Activated naive CD8-positive, alpha-beta T cell treated with anti-CD3 and anti-CD28 coated beads, Interleukin-2, amount 10 ng/mL, durations not matched to agents 7 days and 5 days (primary cell): ENCODE measurements at places on chromosomes 2 and 18.

GRCh38 chr2:222842491-222843174, 18.2 kb upstream of the ACSL3 start:
- H3K27ac ChIP-seq = no peak overlapping the region
- peaks cover 16% of the 10 kb centered on the region for H3K27me3 ChIP-seq
- H3K4me3 ChIP-seq = no peak overlapping the region
- no peaks in the 10 kb centered on the region for H3K36me3 ChIP-seq
- H3K4me1 ChIP-seq = peaks cover 17% of the 10 kb centered on the region

DNA sequence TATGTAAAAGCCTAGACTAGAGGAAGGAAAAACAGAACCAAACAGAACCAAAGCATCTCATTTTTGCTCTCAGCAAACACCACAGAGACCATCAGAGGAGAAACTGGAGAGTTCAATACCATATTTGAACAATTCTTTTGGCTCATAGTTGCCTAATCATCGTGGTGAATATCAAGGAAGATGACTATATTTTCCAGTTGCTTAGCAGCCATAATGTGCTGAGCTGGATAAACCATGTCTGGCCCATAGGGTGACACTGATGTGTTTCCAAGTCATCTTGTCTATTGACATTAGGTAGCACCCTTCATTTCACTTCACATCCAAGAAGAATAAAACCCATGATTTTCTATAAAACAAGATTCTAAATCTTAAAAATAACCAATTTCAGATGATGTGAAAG, 5.9 kb upstream of the XRCC5 start:
- H3K36me3 ChIP-seq = no peaks in the 10 kb centered on the region
- H3K4me1 ChIP-seq = peaks cover 4% of the 10 kb centered on the region
- no peak for DNase-seq
- no peaks in the 10 kb centered on the region for H3K27me3 ChIP-seq

- no peaks in the 10 kb centered on the region for H3K36me3 ChIP-seq
- H3K27me3 ChIP-seq = no peaks in the 10 kb centered on the region
- no peak for DNase-seq
- no peak overlapping the region for H3K27ac ChIP-seq
Measured at GRCh38 chr18:7645756-7646155, 78.6 kb downstream of the PTPRM start.

- peak overlapping the region; percentile 77 for H3K4me3 ChIP-seq
- peaks cover 37% of the 10 kb centered on the region for H3K4me1 ChIP-seq
Measured at GRCh38 chr2:181164699-181165098, 184.3 kb downstream of the UBE2E3 start.

DNA sequence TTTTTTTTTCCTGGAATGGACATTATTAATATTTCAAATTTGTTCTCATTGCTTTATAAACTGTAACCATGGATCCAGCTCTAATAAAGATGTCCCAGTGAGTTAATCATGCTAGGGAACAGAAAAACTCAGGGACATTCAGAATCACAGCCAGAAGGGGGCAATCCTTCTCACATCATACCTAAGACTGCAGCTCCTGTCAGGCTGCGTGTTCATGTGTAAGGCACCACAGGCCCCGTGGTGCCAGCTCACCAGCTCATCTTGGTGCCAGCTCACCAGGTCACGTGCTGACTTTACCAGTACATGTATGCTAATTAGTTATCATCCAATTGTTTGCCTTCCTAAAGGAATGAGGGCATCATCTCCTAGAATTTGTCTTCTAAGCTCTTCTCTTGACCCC, 84.7 kb upstream of the NEDD4L start:
- H3K27ac ChIP-seq = no peak overlapping the region
- H3K36me3 ChIP-seq = no peaks in the 10 kb centered on the region
- DNase-seq = no peak
- peaks cover 2% of the 10 kb centered on the region for H3K4me1 ChIP-seq
- H3K27me3 ChIP-seq = peaks cover 28% of the 10 kb centered on the region

- no peak overlapping the region for H3K27ac ChIP-seq
- H3K36me3 ChIP-seq = peaks cover 2% of the 10 kb centered on the region
- H3K4me1 ChIP-seq = no peaks in the 10 kb centered on the region
- DNase-seq = no peak
- no peak overlapping the region for H3K4me3 ChIP-seq
Measured at GRCh38 chr2:95231723-95232122, 24.4 kb downstream of the ZNF892 start.

- H3K36me3 ChIP-seq = peaks cover 23% of the 10 kb centered on the region
- H3K4me1 ChIP-seq = no peaks in the 10 kb centered on the region
- no peaks in the 10 kb centered on the region for H3K27me3 ChIP-seq
- no peak overlapping the region for H3K27ac ChIP-seq
Measured at GRCh38 chr18:79283131-79283810, 112.5 kb upstream of the NFATC1 start.

- no peak overlapping the region for H3K4me3 ChIP-seq
- no peaks in the 10 kb centered on the region for H3K36me3 ChIP-seq
- no peak overlapping the region for H3K27ac ChIP-seq
- H3K27me3 ChIP-seq = peaks cover 36% of the 10 kb centered on the region
- DNase-seq = no peak
- no peaks in the 10 kb centered on the region for H3K4me1 ChIP-seq
Measured at GRCh38 chr18:51446571-51447210, 249.2 kb upstream of the MEX3C start.

- H3K27ac ChIP-seq = no peak overlapping the region
- DNase-seq = no peak
- no peaks in the 10 kb centered on the region for H3K4me1 ChIP-seq
- no peak overlapping the region for H3K4me3 ChIP-seq
Measured at GRCh38 chr18:8036551-8036950, 469.4 kb downstream of the PTPRM start.

- H3K36me3 ChIP-seq = no peaks in the 10 kb centered on the region
- H3K27me3 ChIP-seq = no peaks in the 10 kb centered on the region
- no peak overlapping the region for H3K27ac ChIP-seq
- H3K4me3 ChIP-seq = no peak overlapping the region
Measured at GRCh38 chr18:6488956-6489355, 74.2 kb upstream of the L3MBTL4 start.

GRCh38 chr2:111160758-111161157, 40.0 kb downstream of the BCL2L11 start:
- H3K36me3 ChIP-seq = peaks cover 21% of the 10 kb centered on the region
- no peak overlapping the region for H3K27ac ChIP-seq
- DNase-seq = no peak
- no peak overlapping the region for H3K4me3 ChIP-seq
- H3K4me1 ChIP-seq = peaks cover 34% of the 10 kb centered on the region

GRCh38 chr2:70702711-70703395, 65.1 kb downstream of the ADD2 start:
- no peaks in the 10 kb centered on the region for H3K4me1 ChIP-seq
- H3K27me3 ChIP-seq = no peaks in the 10 kb centered on the region
- DNase-seq = no peak

DNA sequence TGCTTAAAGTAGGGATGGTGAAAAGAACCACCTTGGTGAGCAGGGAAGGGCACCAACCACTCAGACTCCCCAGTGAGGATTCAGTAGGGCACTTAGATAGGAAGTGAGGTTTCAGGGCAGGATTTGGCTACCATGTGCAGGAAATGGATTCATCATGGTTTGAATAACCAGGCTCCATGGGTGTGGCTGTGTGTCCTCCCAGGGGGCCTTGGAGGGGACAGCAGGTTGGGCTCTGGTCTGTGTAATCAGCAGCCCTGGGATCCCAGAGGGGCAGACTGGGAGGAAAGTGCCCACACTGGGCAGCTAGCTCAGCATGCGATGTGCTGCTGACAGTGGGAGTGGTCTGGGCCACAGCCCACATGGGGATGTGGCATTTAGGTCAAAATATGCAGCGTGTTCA, 224.6 kb downstream of the CELF4 start:
- H3K4me3 ChIP-seq = no peak overlapping the region
- DNase-seq = no peak
- H3K27me3 ChIP-seq = peaks cover 4% of the 10 kb centered on the region
- no peaks in the 10 kb centered on the region for H3K36me3 ChIP-seq

- no peaks in the 10 kb centered on the region for H3K36me3 ChIP-seq
- no peaks in the 10 kb centered on the region for H3K4me1 ChIP-seq
- no peak overlapping the region for H3K4me3 ChIP-seq
- H3K27ac ChIP-seq = no peak overlapping the region
Measured at GRCh38 chr2:4356541-4356940, 653.2 kb downstream of the DCDC2C start.

DNA sequence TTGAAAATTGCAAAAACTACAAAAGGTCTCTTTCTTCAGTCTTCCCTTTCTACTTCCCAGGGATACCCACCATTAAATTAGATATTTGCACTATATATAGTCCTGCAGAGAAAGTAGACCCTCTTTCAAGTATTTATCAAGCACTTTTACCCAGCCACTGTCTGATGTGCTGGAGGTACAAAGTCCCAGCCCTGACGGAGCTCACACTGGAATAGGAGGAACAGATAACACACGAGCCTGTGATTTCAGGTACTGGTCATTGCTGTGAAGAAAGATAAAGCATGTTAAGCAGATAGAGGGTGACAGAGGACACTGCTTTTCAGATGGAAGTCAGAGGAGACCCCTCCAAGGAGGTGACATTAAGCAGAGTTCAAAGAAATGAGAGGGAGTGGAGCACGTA, 19.6 kb downstream of the SEC11C start:
- no peak overlapping the region for H3K27ac ChIP-seq
- no peaks in the 10 kb centered on the region for H3K27me3 ChIP-seq
- H3K36me3 ChIP-seq = peaks cover 6% of the 10 kb centered on the region
- H3K4me1 ChIP-seq = no peaks in the 10 kb centered on the region
- H3K4me3 ChIP-seq = no peak overlapping the region
- DNase-seq = no peak

- no peaks in the 10 kb centered on the region for H3K36me3 ChIP-seq
Measured at GRCh38 chr18:70384181-70384790, 95.4 kb downstream of the SOCS6 start.

GRCh38 chr18:35095983-35096676, 54.9 kb downstream of the MAPRE2 start:
- DNase-seq = no peak
- H3K36me3 ChIP-seq = peaks cover 23% of the 10 kb centered on the region
- H3K4me1 ChIP-seq = peaks cover 9% of the 10 kb centered on the region
- H3K27ac ChIP-seq = peak overlapping the region; percentile 9

DNA sequence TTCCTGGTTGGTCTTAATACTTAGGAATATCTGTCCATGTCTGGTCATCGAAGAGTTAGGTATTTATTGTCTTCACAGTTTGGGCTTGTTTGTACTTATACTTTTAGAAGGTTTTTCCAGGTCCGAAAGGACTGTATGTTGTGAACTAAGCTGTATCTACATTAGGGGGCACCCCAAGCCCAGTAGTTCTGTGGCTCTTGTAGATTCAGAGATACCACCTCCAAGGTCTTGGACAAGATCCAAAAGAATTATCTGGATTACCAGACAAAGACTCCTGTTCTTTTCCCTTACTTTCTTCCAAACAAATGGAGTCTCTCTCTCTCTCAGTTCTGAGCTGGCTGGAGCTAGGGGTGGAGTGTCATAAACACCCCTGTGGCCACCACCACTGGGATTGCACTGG, 328.7 kb downstream of the ZNF804A start:
- H3K27me3 ChIP-seq = no peaks in the 10 kb centered on the region
- no peaks in the 10 kb centered on the region for H3K36me3 ChIP-seq
- no peak overlapping the region for H3K27ac ChIP-seq
- H3K4me3 ChIP-seq = no peak overlapping the region
- no peak for DNase-seq
- no peaks in the 10 kb centered on the region for H3K4me1 ChIP-seq

GRCh38 chr2:23824777-23825212, 102.1 kb downstream of the ATAD2B start:
- no peak overlapping the region for H3K27ac ChIP-seq
- no peaks in the 10 kb centered on the region for H3K27me3 ChIP-seq
- no peaks in the 10 kb centered on the region for H3K4me1 ChIP-seq
- peaks cover 2% of the 10 kb centered on the region for H3K36me3 ChIP-seq

GRCh38 chr2:222939208-222939856, 78.5 kb downstream of the ACSL3 start:
- no peak overlapping the region for H3K27ac ChIP-seq
- peaks cover 2% of the 10 kb centered on the region for H3K4me1 ChIP-seq
- H3K36me3 ChIP-seq = peaks cover 41% of the 10 kb centered on the region
- peak; percentile 40 for DNase-seq
